CD4-positive, CD25-positive, alpha-beta regulatory T cell (primary cell): ENCODE measurements at places on chromosomes 1 and 21. TPM values are rescaled to one million over a fixed set of nuclear protein-coding genes. Genes with fewer than 3 reads are reported as not detected.

The NBPF4 gene
- total RNA-seq: not detected

The SYCP1 gene
- not detected for total RNA-seq

- no peak for DNase-seq
Measured at GRCh38 chr1:44717156-44717555, 13.8 kb downstream of the RNU5D-1 start.

The PDC gene
- total RNA-seq: not detected

The NEXN gene
- total RNA-seq: 1.1 TPM

The NBPF26 gene
- total RNA-seq: 70.8 TPM

GRCh38 chr1:30354410-30354809 is 369.0 kb downstream of the MATN1 start:
- no peak for DNase-seq

DNA sequence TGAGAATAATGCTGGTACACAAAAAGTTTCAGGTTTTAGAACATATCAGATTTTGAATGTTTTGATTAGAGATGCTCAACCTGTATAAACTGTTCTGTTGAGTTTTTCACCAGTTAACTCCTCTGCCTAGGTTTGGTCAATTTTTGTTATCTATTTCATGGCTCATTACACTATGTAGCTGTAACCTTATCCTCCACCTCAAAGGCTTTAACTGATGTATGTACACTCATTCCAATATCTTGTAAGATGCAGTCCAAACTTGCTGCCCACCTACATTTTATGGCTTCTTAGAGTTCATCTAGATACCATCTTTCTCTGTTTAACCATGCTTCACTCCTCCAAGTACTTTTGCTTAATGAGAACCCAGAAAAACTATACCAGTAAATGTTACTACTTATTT is 107.8 kb downstream of the EIF4G3 start:
- no peak for DNase-seq

DNA sequence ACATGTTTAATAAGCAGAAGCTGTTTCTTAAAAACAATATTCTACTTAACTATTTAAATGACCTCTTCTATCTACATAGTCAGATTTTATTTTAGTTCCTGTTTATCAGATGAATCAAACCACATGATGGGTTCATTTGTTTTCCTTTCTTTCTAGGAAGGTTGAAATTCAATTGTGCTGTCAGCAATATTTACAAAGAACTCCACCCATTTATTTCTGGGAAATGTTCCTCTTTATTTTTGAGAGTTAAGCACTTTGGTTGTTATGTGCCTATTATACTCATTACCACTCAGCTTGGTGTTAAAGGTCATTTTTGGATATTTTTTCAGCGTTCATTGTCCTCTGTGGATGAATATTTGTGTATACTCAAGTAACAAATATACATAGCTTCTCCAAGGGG is 84.9 kb downstream of the C4BPA start:
- no peak for DNase-seq

DNA sequence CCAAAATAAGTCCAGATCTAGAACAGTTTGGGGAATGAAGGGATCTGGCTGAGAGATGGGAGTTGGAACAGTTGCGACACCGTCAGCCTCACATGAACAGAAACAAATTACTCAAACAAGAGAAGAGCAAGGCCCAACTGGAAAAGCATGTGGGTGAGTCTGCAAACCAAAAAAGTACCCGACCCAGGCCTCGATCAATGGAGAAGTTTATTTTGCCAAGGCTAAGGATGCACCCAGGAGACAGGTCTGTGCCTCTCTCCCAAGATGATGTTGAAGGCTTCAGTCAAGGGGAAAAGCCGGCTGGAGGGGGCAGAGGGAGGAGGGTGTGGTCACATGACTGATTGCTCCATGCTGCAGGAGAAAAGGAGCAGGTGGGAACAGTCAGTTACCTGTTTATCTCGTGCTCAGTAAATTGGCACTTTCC is 42.3 kb downstream of the KRTAP10-1 start:
- no peak for DNase-seq

DNA sequence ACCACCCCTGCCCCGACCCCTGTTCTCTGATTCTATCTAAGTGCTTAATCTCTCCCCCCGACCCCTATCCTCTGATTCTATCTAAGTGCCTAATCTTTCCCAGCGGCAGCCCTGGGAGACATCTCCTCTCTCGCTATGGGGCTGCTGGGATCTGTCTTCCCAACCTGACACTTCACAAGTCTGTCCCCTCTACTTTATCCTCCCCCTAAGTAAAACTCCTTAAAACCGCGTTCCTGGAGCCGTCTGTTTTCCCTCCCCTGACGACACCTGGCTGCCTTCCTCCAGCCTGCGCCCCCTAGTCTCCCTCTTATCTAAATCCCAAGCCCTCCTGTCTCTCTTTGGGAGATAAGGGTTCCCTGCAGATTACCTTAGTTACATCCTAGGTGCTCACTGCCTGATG is 30.5 kb downstream of the EPHB2 start:
- no peak for DNase-seq

The KCNH1 gene
- not detected for total RNA-seq

DNA sequence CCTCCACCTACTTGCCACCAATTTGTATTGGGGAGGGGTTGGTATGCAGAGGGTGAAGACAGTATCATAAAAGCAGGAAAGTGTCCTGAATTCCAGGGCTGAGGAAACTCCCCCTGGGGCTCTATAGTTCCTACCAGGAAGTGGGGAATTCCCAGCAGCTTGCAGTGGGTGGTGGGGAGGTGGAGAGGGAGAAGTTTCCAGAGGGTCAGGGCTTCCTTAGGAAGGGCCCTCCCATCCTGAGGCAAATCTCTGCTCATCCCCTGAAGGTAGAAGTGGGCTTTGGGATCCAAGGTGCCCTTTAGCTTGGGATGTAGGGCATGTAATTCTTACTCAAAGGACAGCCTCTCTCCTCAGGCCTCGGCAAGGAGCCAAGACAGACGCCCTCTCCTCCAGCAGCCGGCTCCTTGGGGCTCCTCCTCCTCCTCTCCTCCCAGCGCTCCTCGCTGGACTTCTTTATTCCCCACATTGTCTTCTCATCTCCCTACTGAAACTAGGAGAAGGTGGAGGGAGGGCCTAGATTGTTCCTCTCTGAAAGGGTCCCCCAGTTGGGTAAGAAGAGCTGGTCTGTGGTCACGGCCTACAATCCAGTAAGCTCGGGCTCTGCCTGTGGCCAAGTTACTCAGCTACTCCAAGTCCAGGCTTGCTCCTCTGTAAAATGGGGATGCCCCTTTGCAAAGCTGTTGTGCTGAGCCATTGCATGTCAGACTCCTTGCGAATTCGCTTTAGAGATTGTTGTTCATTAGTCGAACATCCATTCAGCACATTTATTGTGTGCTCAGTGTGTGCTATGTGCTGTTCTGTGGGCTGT is 17.9 kb upstream of the CSF1 start:
- no peak for DNase-seq

The CD160 gene
- total RNA-seq: not detected

- no peak for DNase-seq
Measured at GRCh38 chr1:4046836-4047461, 146.9 kb upstream of the C1orf174 start.

The VASH2 gene
- total RNA-seq: 1.7 TPM

- DNase-seq: no peak
Measured at GRCh38 chr1:60988891-60989290, 93.5 kb upstream of the NFIA start.

DNA sequence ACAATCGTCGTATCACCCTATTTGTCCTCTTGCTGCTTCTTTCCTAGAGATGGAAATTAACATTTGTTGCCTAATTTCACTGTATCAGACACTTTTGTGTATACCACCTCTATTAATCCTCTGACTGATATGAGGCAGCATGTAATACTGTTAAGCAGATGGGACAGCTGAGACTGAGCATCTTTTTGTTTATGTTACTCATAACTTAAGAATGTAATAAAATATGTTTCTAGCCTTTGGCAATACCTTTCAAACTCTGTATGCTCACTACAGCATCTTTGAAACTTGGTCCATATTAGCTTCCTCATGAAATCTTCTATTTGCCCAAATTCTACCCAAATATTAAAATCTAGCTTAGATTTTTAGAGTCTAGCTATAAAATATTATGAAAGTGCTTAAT is 2.3 kb downstream of the OR14K1 start:
- no peak for DNase-seq

DNA sequence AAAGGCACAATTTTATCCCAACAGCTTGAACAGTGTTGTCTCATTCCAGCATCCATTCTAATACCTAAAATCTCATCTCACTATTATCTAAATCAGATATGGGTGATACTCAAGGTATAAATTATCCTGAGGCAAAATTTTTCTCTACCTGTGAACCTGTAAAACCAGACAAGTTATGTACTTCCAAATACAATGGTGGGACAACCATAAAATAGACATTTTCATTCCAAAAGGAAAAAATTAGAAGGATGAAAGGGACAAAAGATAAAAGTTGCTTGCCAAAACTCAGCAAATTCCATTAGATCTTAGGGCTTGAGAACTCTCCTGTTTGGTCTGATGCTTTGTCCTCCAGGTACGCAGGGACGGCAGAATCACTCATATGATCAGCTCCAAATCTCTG is 650.5 kb downstream of the ADGRL2 start:
- DNase-seq: no peak

The TRIM67 gene
- not detected for total RNA-seq

DNA sequence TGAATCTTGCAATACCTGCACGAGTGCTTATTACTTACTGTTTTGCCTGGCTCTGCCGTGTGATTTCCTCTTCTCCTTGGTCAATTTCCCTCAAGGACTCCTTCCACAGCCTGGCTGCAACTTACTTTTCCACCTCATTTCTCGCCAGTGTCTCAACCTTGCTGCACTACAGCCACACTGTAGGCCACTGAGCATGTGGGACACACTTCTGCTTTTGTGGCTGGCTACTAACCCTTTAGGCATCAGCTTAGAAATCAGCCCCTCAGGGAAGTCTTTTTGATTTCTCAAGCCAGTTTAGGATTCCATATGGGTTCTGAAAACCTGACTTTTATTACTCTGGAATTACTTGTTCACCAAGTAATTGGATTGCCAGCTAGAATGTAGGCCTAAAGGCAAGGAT is 5.2 kb upstream of the DMRTB1 start:
- DNase-seq: no peak

The CAMK2N1 gene
- total RNA-seq: 1.7 TPM

The MLLT11 gene
- 3.9 TPM for total RNA-seq

The RYR2 gene
- 0.02 TPM for total RNA-seq

- DNase-seq: no peak
Measured at GRCh38 chr1:99546432-99547416, 99.2 kb upstream of the PALMD start.

The C1orf185 gene
- not detected for total RNA-seq

The CDK18 gene
- total RNA-seq: 0.49 TPM

DNA sequence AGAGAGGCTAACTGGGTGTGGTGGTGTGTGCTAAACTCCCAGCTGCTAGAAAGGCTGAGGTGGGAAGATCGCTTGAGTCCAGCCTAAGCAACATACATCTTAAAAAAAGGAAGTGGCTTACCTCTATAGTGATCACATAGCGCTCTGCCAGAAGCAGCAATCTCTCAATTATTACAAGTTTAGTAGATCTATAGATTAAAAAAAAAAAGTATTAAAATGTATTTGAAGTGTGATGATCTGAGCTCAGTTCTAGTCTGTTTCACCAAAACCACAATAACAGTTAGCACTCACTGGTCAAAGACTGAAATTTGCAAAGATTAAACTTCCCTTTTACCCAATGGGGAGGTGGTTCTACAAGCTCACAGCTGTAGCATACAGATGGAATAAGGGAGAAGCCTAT is 76.3 kb downstream of the USP24 start:
- no peak for DNase-seq

GRCh38 chr1:224804220-224804619 is 125.3 kb upstream of the DNAH14 start:
- DNase-seq: no peak

- DNase-seq: no peak
Measured at GRCh38 chr1:197907846-197908616, 5.6 kb downstream of the C1orf53 start.

- no peak for DNase-seq
Measured at GRCh38 chr1:5903680-5904079, 88.5 kb downstream of the NPHP4 start.

DNA sequence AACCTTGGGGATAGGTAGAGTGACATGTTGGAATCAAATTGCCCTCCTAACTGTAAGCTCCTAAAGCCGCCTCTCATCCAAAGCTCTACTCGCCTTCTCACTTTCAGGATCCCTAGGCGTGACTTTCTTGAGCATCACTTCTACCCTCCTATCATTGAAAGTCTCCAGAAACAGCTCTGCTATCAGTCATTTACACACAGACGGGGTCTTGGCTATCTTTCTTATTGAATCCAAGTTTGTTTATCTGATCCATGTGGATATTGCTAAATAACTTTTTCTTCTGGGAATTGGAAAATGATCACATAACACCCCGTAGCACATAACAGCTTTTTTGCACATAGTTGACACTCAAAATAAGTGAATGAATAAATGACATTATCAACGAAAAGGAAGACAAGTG is 216.4 kb upstream of the KIAA0040 start:
- no peak for DNase-seq

DNA sequence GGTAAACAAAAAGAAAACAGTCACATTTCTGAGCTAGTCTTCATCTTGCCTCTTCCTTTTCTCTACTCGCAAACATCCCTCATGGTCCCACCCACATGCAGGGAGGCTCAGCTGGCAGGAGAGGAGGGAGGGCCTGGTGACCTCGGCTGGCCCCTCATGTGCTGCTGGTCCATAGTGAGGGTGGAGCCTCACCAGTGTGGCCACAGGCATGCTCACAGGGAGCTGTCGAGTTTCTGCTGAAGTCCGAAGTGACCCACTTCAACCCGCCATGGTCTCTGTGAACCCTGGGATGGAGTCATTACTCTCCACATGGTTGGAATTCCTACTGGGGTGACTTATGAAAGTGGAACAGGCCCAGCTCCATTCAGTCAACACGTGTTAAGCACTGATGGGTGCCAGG is 253.4 kb downstream of the RHOU start:
- no peak for DNase-seq

The S100A1 gene
- not detected for total RNA-seq

- DNase-seq: no peak
Measured at GRCh38 chr1:109991400-109991925, 6.9 kb downstream of the AHCYL1 start.

- peak; percentile 87 for DNase-seq
Measured at GRCh38 chr21:42063571-42064521, 7.3 kb upstream of the UMODL1 start.

DNA sequence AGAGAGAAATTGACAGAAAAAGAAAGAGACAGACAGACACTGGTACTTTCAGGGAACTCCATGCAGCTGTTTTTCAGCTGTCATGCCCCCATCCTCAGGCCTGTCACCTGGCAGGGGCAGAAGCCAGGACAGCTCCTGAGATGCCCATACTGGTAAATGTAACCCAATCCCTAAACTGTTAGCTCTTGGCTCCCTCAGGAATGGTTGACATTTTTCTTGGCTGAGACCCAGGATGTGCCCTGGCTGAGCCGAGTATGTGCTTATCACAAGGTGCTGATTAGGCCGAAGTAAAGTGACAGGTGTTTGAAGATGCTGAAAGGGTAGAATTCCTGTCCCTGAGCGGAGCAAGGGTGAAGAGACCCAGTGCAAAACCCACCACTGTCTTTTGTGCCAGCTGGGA is 50.7 kb downstream of the PGM1 start:
- no peak for DNase-seq

The CGN gene
- 0.37 TPM for total RNA-seq
